Brain microvascular endothelial cell (primary cell): ENCODE measurements at places on chromosomes 2 and 18.

GRCh38 chr2:240186191-240186725 lies 45.8 kb upstream of the OTOS start:
- DNase-seq = no peak

- peak; percentile 39 for DNase-seq
Measured at GRCh38 chr2:34102339-34102738, 503.2 kb upstream of the FAM98A start.

DNA sequence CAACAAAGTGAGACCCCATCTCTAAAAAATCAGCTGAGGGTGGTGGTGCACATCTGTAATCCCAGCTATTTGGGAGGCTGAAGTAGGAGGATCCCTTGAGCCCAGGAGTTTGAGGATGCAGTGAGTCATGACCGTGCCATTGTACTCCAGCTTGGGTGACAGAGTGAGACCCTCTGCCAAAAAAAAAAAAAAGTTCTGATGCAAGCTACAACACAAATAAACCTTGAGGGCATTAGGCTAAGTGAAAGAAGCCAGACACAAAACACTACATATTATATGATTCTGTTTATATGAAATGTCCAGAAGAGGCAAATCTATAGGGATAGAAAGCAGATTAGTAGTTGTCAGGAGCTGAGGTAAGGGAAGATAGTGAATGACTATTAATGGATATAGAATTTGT lies 13.0 kb downstream of the YWHAQ start:
- no peak for DNase-seq

DNA sequence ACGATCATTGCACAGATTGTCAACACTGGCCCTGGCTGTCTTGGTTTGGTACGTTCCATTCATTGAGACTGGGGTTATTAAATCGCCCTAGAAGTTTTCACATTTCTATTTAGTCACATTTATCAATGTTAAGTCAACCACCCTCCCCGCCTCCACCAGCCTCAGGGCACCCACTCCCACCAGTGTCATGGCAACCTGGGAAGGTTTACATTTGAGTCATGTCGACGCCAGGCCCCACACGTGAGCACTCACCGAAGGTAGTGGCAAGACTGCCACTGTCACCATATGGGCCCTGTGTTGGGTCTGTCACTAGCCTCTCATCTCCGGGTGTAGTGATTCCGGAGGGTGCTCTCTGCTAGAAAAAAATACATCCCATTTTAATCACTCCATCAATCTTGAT lies 194.2 kb downstream of the TWIST2 start:
- no peak for DNase-seq

GRCh38 chr2:20350753-20351554 lies at the start of gene PUM2:
PUM2 (minus strand) TSS chr2:20350844; CDS start chr2:20327360, 23,484 bp downstream.
- DNase-seq = peak; percentile 89

DNA sequence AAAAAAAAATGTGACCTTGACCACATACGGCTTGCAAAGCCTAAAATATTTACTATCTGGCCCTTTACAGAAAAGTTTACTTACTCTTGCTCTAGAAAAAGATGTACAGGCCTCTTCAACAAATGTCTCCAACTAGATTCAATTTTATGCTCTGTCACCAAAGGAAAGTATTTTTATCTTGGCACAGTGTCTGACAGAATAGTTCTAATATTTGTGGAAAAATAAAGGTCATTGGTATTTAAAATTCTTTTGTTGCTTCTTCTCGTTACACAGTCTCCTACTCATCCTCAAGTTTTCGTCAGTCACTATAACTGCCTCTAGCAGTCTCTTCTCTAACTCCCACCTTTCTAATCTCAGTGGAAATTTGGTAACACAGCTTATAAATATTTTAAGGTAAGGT lies 1.4 kb downstream of the RBKS start:
- DNase-seq = no peak

DNA sequence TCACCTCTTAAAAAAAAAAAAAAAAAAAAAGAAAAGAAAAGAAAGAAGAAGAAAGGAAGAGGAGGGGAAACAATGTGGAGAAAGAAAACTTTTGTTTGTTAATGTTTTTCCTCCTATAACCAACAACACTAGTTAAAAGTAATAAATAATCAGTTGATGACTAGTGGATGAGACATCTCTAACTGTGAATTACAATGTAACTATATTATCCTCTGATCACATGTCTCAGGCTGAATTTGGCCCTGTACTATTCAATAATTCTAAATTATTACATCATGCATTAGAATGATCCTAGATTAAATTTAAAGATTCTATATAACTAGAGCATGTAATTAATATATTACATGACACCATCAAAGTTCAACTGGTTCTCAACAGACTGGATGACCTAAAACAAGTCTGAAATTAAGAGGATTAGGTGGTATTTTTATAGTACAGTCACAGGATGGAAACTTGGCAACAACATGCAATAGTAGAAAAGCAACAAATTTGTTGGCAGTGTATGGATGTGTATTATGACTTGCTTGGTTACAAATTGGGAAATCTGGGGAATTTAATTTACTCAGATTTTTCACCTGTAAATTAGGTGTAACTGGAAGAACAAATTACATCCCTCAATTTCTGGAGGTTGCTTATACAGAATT lies 269.3 kb upstream of the SETBP1 start:
- DNase-seq = no peak

- DNase-seq = no peak
Measured at GRCh38 chr2:218899147-218899546, 18.5 kb downstream of the WNT10A start.

DNA sequence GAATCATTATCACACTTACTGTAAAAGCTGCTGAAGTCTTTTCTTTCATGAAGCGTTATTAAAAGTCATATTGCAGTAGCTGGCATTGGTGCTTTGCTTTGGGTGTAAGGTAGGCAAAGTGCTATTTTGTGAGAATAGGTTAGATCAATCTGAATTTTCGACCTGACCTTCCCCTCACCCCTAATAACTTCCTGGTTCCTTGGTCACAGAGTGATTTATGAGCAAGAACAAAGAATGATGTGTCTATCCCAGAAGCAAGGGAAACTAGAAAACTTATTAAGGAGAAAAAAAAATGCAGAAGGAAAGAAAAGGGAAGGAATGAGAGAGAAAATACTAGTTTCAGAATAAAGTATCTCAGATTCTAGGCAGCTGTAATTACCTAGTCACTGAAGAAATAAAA lies 163.1 kb upstream of the MEIS1 start:
- DNase-seq = no peak

- no peak for DNase-seq
Measured at GRCh38 chr2:64626963-64627760, 26.6 kb downstream of the SERTAD2 start.

DNA sequence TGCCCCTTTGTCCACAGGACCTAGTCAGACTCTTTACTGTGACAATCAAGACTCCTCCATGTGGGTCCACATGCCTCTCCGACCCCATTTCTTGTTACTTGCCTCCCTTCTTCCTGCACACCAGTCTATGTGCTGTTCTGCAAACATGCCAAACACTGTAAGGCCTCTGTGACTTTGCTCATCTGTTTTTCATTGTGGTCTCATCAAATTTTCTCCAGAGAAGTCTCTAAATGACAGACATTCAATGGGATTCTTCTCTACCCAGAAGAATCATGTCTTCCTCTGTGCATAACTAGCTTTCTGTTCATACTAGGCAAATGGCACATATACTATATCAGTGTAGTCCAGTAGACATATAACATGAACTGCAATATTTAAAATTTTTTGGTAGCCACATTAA lies 43.0 kb upstream of the KCNE4 start:
- no peak for DNase-seq

GRCh38 chr18:78947291-78947690 lies 32.3 kb upstream of the SALL3 start:
- DNase-seq = no peak

- DNase-seq = no peak
Measured at GRCh38 chr2:192407692-192408091, 213.0 kb upstream of the TMEFF2 start.

GRCh38 chr2:64866797-64867196 lies 122.4 kb upstream of the SLC1A4 start:
- peak; percentile 96 for DNase-seq

- DNase-seq = no peak
Measured at GRCh38 chr2:28325567-28326468, 66.8 kb upstream of the FOSL2 start.

DNA sequence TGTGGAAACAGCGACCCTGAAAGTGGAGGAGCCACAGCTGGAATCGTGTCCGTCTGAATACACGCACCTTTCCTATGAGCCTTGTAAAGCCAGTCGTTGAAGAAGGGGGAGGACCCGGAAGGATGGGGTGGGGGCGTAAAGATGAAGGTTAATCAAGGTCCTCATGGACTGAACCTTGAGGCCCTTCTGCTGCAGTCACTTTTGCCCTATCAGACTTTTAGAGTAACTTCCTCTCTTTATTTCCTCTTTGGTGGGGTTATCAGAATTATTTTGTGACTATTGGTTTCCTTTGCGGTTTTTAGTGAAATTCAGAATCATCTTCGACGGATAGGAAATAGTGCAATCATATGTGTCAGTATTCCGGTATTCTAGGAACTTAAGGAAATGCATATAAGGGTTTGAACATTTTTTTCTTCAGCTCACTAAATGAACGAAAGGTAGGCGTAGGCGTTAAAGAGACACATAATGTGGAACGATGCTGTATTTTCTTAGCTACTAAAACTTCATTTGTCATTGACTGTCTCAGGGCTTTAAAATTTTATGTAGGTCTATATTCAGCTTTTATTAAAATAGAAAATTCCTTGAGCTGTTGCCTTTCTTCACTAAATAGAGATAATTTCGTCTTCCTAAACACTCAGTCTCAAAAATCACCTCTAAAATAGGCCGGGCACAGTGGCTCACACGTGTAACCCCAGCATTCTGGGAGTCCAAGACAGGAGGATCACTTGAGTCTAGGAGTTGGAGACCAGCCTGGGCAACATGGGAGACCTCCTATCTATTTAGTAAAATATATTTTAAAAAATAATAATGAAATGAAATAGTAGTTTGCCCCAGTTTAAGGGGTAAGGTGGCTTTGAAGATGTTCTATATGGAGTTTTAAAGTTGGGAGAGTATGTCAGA lies 1.4 kb upstream of the YES1 start:
- DNase-seq = no peak
